ENCODE measurements at places on chromosomes 11 and 22.

- no peaks in the 10 kb centered on the region for H3K27me3 ChIP-seq
- peak overlapping the region; percentile 97 for H3K4me3 ChIP-seq
- peak overlapping the region; percentile 99 for H3K27ac ChIP-seq
- peaks cover 41% of the 10 kb centered on the region for H3K4me1 ChIP-seq
- DNase-seq, result peak; percentile 83
These were observed 658 bp upstream of the ARFGAP2 start for GRCh38 chr11:47177229-47177845.

- H3K27me3 ChIP-seq, result peaks cover 6% of the 10 kb centered on the region
- H3K4me3 ChIP-seq, result no peak overlapping the region
- H3K4me1 ChIP-seq, result no peaks in the 10 kb centered on the region
- DNase-seq, result no peak
These were observed 64.3 kb downstream of the SMIM38 start for GRCh38 chr11:69219991-69220390.

DNA sequence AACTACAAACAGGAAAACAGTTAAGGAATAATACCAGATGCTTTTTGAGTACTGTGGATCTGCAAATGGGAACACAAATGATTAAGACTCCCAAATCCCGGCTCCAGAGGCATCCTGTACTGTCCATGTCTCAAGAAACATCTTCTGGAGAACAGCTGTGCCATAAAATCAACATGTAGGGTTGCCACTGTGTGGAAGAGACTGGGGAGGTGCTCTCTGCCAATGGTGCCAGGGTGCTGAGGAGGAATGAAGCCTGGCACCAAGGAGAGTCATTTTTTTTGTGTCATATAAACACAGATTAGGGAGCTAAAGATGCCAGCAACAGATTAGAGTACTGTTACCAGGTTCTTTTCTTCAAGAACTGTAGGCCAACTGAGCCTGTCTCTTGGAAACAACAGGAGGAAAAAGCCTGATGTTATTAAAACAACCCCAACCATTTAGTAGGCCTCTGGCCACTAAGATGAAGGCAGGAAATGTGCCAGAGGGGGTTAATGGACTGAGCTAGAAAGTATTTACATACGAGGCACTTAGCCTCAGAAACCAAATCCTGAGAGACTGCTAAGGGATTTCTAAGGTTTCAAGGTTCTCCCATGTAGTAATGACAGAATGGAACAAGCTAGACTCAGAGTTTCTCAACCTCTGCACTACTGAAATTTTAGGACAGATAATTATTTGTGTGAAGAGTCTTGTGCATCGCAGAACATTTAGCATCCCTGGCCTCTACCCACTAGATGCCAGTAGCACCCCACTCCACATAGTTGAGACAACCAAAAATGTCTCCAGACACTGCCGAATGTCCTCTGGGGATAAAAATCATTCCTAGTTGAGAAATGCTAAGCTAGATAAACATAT, 54.6 kb upstream of the CHRM4 start:
- DNase-seq, result no peak
- peaks cover 4% of the 10 kb centered on the region for H3K4me1 ChIP-seq
- peaks cover 19% of the 10 kb centered on the region for H3K36me3 ChIP-seq
- no peaks in the 10 kb centered on the region for H3K27me3 ChIP-seq
- H3K27ac ChIP-seq, result no peak overlapping the region
- no peak overlapping the region for H3K4me3 ChIP-seq

DNA sequence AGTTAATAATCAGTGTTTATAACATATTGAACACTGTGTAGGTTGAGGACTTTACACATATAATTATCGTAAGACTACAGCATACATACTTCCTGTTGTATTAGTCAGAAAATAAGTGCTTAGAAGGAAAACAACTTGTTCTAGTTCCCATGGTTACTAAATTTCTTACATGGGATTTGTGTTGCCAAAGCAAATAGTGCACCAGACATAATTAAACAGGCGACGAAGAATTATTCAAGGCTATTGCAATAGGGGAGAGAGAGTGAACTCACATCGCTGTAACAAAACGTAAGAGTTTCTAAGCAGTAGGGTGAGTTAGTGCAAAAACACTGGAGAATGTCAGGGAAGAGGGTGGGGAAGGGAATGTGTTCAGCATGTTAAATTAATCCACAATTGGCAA, 347.8 kb downstream of the CNTN5 start:
- H3K27ac ChIP-seq, result no peak overlapping the region
- H3K36me3 ChIP-seq, result no peaks in the 10 kb centered on the region
- H3K4me3 ChIP-seq, result no peak overlapping the region
- no peak for DNase-seq
- no peaks in the 10 kb centered on the region for H3K4me1 ChIP-seq

- H3K36me3 ChIP-seq, result no peaks in the 10 kb centered on the region
- no peak for DNase-seq
- H3K27ac ChIP-seq, result no peak within 1 kb of the TSS
- H3K27me3 ChIP-seq, result peaks cover 7% of the 10 kb centered on the region
These were observed at the start of gene MS4A2 for GRCh38 chr11:60088364-60088763. TSS of gene MS4A2 (plus strand) at chr11:60088664. CDS start at chr11:60088766, 102 bp downstream.

DNA sequence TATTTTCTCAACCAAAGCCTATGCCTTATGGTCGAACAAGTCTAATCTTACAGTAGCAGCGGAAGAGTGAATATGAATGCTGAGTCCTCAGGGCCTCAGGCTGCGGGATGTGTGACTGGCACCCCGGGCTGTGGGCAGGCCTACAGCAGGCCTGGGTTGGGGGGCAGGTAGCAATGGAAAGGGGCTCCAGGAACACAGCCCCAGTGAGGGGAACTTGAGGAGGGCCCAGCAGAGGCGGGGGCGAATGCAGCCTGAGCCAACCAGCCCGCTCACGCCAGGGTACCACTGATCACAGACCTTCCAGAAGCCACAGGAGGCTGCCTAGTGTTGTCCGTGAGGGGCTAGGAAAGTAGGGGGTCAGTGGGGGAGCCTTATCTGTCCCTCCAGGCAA, 11.3 kb upstream of the CD5 start:
- DNase-seq, result no peak
- no peaks in the 10 kb centered on the region for H3K27me3 ChIP-seq
- H3K4me3 ChIP-seq, result peak overlapping the region; percentile 65
- H3K4me1 ChIP-seq, result peaks cover 55% of the 10 kb centered on the region
- H3K27ac ChIP-seq, result peak overlapping the region; percentile 90

- no peak overlapping the region for H3K4me3 ChIP-seq
- H3K4me1 ChIP-seq, result no peaks in the 10 kb centered on the region
- H3K36me3 ChIP-seq, result no peaks in the 10 kb centered on the region
- DNase-seq, result no peak
- no peaks in the 10 kb centered on the region for H3K27me3 ChIP-seq
- no peak overlapping the region for H3K27ac ChIP-seq
These were observed 163.4 kb downstream of the TRIM29 start for GRCh38 chr11:119974467-119974866.

- no peak overlapping the region for H3K27ac ChIP-seq
- H3K4me3 ChIP-seq, result no peak overlapping the region
- H3K4me1 ChIP-seq, result no peaks in the 10 kb centered on the region
- DNase-seq, result no peak
These were observed 64.9 kb upstream of the BIRC3 start for GRCh38 chr11:102252339-102252891.

GRCh38 chr11:78262691-78263090, 74.0 kb downstream of the USP35 start:
- no peak overlapping the region for H3K4me3 ChIP-seq
- H3K4me1 ChIP-seq, result peaks cover 2% of the 10 kb centered on the region
- no peak overlapping the region for H3K27ac ChIP-seq

GRCh38 chr22:43007519-43008102, 7.3 kb downstream of the PACSIN2 start:
- no peak overlapping the region for H3K4me3 ChIP-seq
- DNase-seq, result no peak
- H3K27me3 ChIP-seq, result no peaks in the 10 kb centered on the region
- H3K4me1 ChIP-seq, result peaks cover 39% of the 10 kb centered on the region

- DNase-seq, result no peak
- peaks cover 60% of the 10 kb centered on the region for H3K4me1 ChIP-seq
- H3K27ac ChIP-seq, result peak overlapping the region; percentile 70
- H3K36me3 ChIP-seq, result peaks cover 43% of the 10 kb centered on the region
- H3K27me3 ChIP-seq, result no peaks in the 10 kb centered on the region
These were observed 17.1 kb downstream of the MARK2 start for GRCh38 chr11:63855975-63856374.

DNA sequence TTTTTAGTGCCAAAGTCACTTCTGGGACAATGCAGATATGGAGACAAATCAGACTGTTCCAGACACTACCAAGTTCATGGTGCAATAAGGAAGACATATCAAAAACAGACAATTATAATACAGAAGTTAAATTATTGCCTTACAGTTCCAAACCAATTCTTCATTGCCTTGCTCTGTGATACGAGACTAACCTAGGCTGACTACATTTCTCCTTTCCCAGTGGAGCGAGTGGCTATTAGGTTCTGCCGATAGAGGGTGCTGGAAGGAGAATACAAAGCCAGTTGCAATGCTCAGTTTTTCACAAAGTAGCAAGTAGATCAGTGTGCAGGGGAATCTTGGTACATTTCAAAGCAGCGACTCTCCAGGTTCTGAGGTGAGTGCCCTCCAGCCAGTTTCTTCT, 67.8 kb downstream of the FAM168A start:
- peaks cover 26% of the 10 kb centered on the region for H3K4me1 ChIP-seq
- H3K36me3 ChIP-seq, result no peaks in the 10 kb centered on the region
- no peaks in the 10 kb centered on the region for H3K27me3 ChIP-seq
- no peak overlapping the region for H3K27ac ChIP-seq
- DNase-seq, result no peak

DNA sequence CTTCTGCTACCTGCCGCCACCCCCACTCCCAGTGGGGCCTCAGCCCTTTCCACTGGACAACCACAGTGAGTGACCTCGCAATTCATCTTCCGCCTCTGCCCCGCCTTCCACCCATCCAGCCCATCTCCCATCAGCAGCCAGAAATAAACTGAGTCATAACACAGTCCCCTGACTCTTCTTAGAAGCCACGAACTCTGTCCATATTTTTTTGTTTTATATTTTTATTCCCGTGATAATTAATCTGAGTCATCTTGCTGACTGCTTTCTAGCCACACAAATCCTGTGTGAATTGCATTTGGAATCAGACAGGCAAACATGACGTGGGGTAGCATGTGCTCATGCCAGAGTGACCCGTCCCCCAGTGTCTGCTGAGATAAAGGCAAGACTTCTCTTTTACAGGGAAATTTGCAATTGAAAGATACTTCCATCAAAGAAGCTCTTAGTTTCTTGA, 7.0 kb downstream of the FADD start:
- no peak overlapping the region for H3K27ac ChIP-seq
- DNase-seq, result no peak
- peaks cover 27% of the 10 kb centered on the region for H3K4me1 ChIP-seq
- H3K4me3 ChIP-seq, result no peak overlapping the region

GRCh38 chr11:35629914-35630313, 11.7 kb downstream of the FJX1 start:
- no peak overlapping the region for H3K27ac ChIP-seq
- no peaks in the 10 kb centered on the region for H3K36me3 ChIP-seq
- H3K4me3 ChIP-seq, result no peak overlapping the region
- peaks cover 34% of the 10 kb centered on the region for H3K27me3 ChIP-seq

- H3K27me3 ChIP-seq, result peaks cover 3% of the 10 kb centered on the region
- H3K27ac ChIP-seq, result no peak overlapping the region
- DNase-seq, result peak; percentile 91
- H3K36me3 ChIP-seq, result no peaks in the 10 kb centered on the region
- H3K4me1 ChIP-seq, result peaks cover 14% of the 10 kb centered on the region
These were observed 29.4 kb downstream of the GUCD1 start for GRCh38 chr22:24525416-24526037.
